ENCODE measurements at places on chromosomes 16 and 17.

DNA sequence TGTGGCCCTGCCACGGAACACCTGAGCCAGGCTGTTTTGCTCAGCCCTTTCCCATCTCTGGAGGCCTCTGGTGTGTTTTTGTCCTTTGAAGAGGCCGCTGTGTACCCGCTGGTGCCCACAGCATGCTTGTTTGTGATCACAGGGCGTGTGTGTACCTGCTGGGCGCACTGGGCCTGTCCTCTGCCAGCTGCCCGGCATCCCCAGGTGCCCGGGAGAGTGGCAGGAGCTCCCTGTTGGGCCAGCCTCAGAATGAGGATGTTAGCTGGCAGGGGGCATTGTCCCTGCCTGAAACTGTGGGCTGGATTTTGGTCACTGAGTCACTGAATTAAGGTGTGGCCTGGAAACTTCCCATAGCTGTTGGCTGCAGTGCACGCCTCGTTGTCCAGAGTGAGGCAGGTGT lies 31.1 kb downstream of the BAIAP2 start:
- DNase-seq: no peak

DNA sequence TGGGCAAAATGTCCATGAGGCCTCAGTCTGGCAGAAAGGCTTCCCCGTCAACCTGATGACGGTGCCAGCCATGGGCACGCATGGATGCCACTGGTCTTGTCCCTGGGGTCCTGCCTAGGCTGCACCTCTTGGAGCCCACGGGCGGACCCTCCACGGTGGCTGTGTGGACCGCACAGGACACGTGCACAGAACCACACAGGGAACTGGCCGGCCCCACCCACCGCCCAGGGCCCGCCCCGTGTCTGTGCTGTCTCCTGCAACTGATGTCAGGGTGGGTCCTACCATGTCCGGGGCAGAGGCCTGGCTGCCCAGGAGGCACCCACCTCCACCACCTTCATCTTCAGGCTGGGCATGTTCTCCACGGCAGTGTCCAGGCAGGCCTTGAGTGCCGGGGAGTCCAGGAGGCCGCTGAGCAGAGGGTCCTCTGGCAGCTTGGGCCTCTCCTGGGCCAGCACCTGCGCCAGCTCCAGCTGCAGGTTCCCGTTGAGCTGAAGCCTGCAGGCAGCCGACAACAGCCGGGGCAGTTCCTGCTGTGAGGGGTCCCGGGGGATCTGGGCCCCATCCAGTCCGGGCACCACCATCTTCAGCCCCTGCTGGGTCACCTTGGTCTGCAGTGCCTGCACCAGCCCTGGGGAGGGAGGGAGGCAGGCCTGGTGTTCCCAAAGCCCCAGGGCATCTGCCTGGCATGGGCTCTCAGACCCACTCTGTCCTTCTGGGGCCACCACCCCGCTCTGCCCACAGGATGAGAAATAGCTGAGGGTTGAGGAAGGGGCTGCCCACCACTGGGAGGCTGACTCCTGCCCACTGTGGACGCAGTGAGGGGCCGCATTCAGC lies 11.9 kb downstream of the FASN start:
- DNase-seq: no peak

DNA sequence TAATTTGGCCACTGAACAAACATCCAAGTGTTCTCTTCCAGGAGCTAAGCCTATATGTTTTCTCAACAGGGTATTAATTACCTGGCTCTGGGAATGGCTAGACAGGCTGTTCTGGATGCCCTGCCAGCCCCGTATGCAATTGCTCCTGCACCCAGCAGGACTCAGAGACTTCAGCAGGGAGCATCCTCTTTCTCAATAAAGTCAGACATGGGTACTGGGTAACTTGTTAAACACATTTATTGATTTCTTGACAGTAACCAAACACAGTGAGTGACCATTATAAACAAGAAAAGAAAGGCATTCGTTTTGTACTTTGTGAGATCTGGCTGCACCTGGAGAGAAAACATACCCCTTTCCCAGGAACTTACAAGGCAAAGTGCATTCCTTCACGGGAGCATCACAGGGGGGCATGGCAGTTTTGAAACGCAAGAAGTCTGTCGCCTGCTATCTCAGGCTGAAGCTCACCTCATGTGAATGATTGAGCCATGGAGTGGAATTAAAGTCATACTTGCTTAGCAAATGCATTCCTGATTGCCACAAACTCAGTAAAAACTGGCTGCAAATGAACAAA lies 369.8 kb downstream of the UTP18 start:
- no peak for DNase-seq

DNA sequence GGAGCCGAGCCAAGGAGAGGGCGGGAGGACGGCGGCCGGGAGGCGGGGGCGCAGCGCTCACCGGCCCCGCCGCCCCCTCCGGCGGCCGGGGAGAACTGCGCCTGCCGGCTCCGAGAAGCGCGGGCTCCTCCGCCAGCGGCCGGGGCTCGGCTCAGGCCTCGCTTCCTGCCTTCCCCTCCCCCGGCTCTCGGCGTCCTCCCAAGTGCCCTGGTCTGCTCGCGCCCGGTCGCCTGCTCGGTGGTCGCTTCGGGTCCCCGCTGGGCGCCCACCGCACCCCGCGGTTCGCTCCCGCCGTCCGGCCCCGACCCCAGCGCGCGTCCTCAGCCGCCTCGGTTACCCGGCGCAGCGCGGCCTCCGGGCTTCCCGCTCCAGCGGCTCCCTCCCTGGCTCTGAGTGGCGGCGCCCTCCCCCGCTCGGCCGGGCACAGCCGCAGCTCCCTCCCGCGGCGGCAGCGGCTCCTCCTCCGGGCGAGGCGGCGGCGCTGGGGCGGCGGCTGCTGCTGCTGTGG lies 313 bp downstream of the UBTF start:
- peak; percentile 64 for DNase-seq

DNA sequence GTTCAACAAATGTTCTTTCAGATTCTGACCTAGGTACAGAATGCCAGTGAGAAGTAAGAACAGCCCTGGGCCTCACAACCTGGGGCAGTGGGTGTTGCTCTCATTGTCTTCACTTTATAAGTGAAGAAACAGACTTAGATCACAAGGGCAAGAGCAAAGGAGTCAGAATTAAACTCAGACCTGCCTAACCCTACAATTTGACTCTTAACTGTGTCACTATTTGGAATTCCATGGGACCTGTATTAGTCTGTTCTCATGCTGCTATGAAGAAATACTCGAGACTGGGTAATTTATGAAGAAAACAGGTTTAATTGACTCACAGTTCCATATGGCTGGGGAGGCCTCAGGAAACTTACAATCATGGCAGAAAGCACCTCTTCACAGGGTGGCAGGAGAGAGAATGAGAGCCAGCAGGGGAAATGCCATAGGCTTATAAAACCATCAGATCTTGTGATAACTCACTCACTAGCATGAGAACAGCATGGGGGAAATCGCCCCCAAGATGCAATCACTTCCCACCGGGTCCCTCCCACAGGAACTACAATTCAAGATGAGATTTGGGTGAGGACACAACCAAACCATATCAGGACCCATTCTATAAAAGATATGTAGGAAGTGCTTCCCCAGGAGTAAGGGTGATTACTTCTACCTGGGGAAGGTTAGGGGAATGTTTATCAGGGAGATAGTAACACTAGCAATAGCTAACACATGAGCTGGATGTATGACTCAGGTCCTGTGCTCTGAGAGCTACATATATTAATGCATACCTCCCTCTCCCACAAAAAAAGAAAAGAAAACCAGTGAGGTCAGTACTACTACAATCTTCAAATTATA lies 270.1 kb downstream of the SOX9 start:
- no peak for DNase-seq

GRCh38 chr17:61766520-61766919 lies 96.8 kb downstream of the BRIP1 start:
- no peak for DNase-seq

DNA sequence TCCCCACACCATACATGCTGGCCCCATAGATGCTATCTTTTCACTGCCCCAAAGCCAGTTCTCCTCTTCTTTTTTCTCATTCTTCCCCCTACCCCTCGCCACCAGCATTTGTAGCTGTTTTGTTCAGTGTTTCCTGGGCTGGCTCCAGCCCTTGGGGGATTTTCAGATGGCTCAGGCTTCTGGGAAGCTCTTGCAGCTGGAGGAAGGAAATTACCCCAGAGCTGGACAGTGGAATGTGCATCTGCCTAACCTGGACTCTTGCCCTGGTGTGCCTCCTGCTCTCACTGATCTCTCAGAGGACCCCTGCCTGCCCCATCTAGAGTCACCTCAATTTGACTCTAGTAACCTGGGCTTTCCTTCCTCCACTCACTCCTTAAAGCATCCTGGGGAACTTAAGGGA lies 82.8 kb downstream of the MYH13 start:
- no peak for DNase-seq

GRCh38 chr16:11257131-11257938 lies 1.3 kb upstream of the SOCS1 start:
- DNase-seq: peak; percentile 42

DNA sequence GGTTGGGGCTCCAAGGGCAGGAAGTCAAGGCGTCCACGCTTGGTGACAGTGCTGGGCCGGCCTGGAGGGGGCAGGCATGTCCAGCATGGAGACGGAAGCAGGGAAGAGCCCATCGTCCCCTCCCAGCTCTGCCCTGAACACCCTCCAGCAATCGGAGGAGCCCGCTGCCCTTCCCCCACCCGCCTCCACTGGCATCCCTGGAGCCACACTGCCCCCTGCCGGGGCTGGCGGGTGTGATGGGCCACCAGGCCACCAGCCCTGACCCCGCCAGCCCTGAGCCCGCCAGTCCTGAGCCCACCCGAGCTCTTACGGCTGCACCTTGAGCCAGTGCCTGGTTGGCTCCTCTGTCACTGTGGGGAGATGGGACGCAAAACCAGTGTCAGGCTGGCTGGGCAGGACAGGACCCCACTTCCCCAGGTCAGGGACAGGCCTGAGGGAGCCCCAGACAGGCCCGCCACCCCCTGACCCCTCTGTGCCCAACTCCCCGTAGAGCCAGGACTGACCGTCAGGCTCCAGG lies 4.1 kb upstream of the CDH15 start:
- DNase-seq: peak; percentile 64

GRCh38 chr16:10388988-10389387 lies 3.1 kb downstream of the ATF7IP2 start:
- DNase-seq: no peak

- no peak for DNase-seq
Measured at GRCh38 chr16:35631261-35631945, 2172.0 kb downstream of the TP53TG3F start.

DNA sequence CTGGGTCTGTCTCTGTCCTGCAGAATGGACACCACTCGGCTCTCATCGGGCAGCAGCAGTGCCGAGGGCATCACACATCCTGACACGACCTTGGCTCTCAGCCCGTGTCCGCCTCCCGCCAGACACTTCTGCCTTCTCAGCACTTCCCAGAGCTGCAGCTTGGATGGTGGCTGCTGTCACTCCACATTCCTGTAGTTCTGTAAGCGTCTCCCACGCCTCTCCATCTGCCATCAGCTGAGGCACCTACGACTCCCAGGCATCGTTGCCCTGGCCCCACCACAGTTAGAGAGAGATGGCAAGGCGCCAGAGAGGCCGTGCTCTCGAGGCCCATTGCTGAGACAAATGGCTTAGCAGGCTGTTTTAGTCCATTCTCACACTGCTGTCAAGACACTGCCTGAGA lies 195.9 kb upstream of the CHMP6 start:
- DNase-seq: no peak

GRCh38 chr17:42617956-42618431 lies 8.5 kb downstream of the TUBG1 start:
- DNase-seq: no peak

- DNase-seq: no peak
Measured at GRCh38 chr17:50487213-50488096, 8.8 kb downstream of the RSAD1 start.

GRCh38 chr17:78875363-78876093 lies 27.5 kb downstream of the CEP295NL start:
- no peak for DNase-seq

DNA sequence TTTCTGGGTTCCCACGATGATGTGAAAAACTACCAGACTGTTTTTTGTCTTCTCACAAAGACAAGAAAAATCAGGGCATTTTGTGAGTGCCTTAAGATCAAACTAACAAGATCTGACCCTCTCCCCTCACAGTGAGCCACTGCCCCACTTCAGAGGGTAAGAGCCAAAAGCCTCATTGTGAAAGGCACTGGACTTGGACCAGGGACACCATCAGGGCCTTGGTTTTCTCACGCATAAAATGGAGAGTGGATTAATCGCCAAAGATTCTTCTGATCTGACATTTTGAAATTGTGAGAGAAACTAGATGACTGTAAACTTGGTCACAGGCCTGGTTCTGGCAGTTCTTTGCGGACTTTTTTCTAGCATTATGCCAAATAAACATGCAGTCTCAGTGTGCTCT lies 21.0 kb upstream of the ENDOV start:
- DNase-seq: no peak

DNA sequence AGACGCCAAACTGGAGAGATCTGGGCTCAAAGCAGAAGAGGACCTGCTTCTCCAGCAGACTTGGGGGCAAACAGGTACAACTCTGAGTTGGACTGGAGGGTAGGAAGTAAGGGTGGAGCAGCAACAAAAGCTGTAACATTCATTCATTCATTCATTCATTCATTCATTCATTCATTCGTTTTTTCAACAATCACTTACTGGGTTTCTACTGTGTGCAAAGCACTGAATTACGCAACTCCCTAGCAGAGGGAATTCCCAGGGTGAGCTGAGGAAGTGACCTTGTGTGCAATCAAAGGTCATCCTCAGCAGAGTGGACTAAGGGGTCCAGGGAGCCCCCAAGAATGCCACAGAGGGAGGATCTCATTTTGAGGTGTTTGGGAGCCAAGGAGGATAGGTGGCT lies 231.1 kb upstream of the SDK2 start:
- no peak for DNase-seq

GRCh38 chr17:81901167-81902022 lies 643 bp upstream of the NPB start:
- no peak for DNase-seq
